NK-92 treated with Interleukin-12 subunit alpha and Interleukin-12 subunit beta, amount 100 ng/mL, for 24 hours (cell line): ENCODE measurements at places on chromosomes 2 and 18.

DNA sequence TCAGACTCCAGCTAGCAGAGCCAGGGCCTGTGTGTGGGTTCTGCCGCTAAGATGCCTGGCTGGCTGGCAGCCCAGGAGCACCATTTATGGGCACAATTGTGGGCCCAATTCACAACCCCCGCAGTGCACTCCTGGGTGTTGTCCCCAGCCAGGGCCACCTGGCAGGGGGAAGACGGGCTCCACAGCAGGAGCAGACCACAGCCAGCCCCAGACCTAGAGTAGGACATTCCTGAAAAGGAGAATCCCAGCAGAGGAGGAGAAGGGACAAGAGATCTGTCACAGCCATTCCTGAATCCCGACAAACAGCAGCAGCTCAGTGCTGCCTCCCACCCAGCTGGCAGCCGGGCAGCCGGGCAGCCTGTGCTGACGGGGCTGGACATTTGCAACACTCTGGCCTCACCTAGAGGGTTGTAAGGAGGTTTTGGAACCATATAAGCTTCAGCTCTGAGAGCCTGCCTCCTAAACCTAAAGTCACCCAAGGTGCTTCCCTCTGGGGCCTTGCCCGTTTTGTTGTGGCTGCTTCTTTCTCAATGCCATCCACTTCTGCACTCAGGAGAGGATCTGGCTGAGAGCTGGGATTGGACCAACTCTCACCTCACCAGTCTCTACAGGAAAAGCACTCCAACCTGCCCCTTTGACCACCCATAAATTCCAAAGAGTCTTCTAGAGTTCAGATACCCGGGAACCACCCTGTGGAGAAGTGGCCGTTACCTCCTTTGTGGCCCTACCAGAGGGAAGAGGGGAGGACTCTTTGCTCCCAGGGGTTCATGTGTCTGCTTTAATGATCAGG is 4.1 kb upstream of the TMEM177 start:
- no peak for DNase-seq

DNA sequence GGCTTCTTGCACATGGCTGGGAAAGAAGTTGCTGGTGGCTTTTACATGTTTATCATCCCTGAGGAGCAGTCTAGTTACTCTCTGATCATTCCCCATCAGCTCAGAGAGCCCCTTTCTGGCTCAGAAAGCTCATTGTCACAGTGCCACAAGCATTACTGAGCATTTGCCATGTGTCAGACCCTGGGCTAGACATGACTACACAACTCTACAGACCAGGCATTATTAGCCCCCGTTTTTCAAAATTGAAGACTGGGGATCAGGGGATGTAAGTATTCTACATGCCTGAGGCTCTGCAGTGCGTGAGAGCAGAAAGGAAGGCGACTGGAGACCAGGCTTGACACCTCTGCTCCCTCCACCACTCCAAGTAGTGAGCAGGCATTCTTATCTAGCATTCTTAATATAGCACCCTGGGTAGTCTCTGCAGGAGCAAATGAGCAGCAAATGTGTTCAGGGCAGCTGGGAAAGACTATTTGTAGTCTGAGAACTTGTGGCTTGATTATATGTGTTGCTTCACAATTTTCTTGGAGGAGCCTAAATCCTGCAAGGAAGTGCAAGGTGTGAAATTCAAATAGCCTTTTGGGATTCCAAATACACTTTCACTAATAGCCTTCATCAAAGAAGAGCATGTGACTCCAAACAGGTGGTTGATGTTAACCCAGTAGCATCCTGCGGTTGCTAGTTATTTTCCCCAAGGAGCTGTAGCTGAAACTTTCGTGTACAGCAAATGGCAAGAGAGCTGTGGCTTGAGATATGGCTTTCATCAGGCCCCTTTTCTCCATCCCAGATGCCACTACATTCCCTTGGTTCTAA is 143.2 kb downstream of the DDX1 start:
- no peak for DNase-seq

- DNase-seq: no peak
Measured at GRCh38 chr18:25144820-25145219, 207.1 kb downstream of the ZNF521 start.

DNA sequence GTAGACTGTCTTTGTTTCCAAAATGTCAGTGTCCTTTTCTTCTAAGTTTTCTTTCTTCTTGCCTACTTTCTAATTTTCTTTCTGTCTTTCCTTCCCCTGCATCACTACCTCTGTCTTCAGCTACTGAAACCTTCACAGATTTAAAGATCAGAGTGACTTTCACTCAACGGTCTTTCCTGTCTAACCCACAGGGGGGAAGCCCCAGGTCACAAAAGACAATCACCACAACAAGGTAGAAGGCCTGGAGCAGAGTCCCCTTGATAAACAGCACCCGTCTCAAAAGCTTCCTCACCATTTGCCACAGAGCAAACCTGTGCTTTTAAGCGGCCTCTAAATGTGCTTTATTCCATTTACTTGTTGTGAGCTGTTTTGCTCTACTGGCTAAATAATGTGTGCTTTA is 665.4 kb downstream of the BCL11A start:
- no peak for DNase-seq

DNA sequence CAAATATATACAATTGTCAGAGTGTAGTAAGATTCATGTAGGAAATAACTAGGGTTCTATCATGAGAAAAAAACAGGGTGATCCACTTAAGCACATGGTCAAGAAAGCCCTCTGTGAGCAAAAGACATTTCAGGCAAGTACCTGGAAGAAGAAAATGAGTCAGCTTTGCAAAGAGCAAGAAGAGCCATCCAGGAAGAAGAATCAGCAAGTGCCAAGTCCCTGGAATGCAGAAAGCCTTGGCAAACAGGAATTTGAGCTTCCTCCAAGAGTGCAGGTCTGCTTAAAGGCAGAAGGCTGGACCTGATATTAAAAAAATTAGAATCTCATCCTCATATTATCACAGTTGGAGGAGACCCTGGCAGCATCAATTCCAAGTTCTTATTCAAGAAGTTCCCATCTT is 188.5 kb upstream of the CELF4 start:
- no peak for DNase-seq

GRCh38 chr18:40249390-40250080 is 1705.5 kb upstream of the PIK3C3 start:
- no peak for DNase-seq

- no peak for DNase-seq
Measured at GRCh38 chr2:191439481-191439880, 194.3 kb downstream of the MYO1B start.

DNA sequence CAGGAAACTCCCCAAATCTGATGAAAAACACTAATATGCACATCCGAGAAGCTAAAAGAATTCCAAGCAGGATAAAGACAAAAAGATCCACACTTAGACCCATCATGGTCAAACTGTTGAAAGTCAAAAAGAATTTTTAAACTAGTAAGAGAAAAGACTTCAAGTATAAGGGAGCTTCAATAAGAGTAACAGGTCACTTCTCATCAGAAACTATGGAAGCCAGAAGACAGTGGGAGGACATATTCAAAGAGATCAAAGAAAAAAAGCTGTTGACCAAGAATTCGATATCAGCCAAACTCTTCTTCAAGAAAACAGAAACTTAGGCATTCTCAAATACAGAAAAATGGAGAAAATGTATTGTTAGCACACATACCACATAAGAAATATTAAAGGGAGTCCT is 50.4 kb downstream of the ZC3H8 start:
- no peak for DNase-seq

DNA sequence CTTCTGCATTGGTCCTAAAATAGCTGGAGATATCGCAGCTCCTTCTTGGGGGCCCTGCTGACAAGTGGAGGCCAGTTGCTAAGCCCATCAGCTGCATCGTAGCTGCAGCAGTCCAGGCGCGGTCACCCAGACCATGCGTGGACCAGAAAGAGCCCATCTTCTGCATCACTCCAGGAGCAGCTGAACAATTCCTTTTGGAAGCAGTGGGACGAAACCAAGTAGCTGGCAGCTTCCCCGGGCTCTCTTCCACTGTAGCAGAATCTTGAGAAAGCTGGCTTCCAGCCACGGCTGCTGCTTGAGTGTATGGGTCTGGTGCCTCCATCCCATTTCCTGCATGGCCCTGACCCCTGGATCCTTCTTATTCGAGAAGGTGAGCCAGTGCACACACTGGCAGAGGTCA is 22.2 kb upstream of the CAB39 start:
- no peak for DNase-seq

GRCh38 chr2:95025406-95026319 is at the start of gene MAL:
Gene MAL (plus strand): TSS chr2:95025708. CDS start chr2:95025793, 85 bp downstream.
- no peak for DNase-seq

- no peak for DNase-seq
Measured at GRCh38 chr18:79395761-79396404, at the start of gene NFATC1. Gene NFATC1 (plus strand): TSS chr18:79395930. CDS start chr18:79396225, 295 bp downstream.

- no peak for DNase-seq
Measured at GRCh38 chr2:204005940-204006721, 69.6 kb downstream of the ICOS start.

GRCh38 chr2:170525566-170525900 is 189.6 kb upstream of the SP5 start:
- DNase-seq: no peak

- DNase-seq: no peak
Measured at GRCh38 chr2:208101716-208102631, 22.4 kb downstream of the CRYGD start.

- peak; percentile 24 for DNase-seq
Measured at GRCh38 chr2:109134741-109135358, 5.8 kb downstream of the SH3RF3 start.

DNA sequence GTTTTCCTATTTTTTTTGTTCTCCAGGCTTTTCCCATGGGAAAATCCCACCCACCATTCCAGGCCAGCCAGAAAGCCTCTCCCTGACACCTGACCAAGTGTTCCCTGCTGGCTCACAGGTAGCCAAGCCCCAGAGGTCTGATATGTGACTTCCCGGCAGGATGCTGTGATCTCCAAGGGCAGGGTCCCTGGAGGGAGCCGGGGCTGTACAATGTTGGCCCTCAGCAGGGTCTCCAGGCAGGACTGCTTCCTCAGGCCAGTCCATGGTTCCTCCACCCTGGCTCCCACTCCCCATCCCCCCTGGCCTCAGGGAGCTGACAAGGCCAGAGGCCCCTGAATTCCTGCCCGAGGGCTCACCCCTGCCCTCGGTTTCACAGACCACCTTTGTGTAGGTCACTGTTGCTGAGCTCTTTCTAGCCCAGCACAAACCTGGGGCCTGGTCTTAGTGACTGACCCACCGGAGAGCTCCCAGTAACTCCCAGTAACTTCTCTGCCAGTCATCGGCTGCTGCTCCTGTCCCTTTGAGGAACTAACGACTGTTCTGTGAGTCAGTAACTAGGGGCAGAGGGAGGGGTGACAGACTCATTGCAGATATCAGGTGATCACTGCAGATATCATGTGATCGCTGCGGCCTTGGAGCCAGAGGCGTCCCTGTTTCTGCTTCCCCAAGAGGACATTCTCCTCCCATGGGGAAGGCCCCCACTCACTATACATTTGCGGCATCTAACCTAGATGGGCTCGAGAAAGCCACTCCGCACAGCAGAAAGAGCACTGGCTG is 38.7 kb downstream of the SDC1 start:
- DNase-seq: no peak

GRCh38 chr18:77062518-77063003 is 70.0 kb downstream of the MBP start:
- DNase-seq: peak; percentile 33

- no peak for DNase-seq
Measured at GRCh38 chr2:154978244-154978643, 279.7 kb downstream of the KCNJ3 start.

- DNase-seq: no peak
Measured at GRCh38 chr18:9109523-9109922, 7.0 kb downstream of the NDUFV2 start.

DNA sequence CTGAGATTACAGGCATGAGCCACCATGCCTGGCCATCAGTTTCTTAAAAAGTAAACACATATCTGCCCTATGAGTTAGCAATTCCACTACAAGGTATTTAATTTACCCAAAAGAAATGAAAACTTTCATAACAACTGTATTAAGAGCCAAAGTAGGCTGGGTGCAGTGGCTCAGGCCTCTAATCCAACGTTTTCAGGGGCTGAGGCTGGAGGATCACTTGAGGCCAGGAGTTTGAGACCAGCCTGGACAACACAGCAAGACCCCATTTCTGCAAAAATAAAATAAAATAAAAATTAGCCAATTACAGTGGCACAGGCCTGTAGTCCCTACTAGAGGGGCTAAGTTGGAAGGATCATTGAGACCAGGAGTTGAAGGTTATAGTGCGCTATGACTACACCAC is 6.5 kb downstream of the ROCK2 start:
- DNase-seq: no peak

DNA sequence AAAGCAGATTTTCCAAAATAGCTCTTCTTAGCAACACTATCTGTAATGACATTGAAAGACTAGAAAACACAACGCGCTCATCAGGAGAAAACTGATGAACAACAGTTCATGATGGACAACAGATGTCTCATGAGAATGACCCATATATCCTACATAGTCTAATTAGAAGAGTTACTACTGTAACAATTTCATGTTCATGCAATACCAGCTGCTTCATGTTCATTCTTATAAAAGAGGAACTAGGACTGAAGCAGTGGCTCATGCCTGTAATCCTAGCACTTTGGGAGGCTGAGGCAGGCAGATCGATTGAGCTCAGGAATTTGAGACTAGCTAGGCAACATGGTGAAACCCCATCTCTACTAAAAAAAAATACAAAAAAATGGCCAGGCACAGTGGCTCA is 22.7 kb downstream of the TRAPPC8 start:
- no peak for DNase-seq

DNA sequence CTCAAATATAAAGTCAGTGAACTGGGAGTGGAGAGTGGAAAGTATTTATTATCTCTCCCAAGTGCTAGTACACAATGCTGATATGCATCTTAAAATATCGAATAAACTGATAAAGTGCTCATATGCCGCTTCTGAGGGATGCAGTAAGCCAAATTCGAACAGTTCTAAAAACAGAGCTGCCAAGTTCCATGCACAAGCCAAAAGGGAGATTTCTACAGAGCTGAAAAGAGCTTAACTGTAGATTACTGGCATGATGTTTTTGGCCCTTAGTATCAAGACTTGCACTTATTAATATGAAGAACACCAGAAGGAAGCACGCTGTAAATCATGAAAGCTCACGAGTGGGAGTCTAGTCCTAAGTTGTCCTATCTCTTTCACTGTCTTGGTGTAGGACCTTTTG is 7.9 kb downstream of the TMEFF2 start:
- DNase-seq: no peak

- DNase-seq: no peak
Measured at GRCh38 chr2:65630643-65631042, 198.2 kb upstream of the SPRED2 start.

DNA sequence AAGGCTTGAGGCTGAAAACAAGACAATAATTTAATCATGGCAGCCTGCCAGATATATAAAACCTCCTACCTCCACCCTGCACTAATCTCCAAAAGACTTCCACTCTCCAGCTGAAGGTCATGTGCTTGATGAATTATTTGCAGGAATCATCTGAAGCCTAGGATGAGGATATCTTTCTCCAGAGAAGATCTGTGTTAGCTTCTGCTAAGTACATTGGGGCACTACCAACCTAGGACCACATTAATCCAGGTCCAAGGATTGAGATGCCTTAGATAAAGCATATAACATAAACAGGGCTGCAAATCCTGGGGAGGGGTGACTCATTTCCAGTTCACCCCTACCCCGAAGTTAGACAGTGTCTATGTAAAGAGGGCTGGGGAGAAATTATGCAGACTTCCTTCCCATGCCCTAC is 80.5 kb upstream of the FRZB start:
- DNase-seq: no peak
